ENCODE measurements at places on chromosomes 1 and 21. TPM values are rescaled to one million over a fixed set of nuclear protein-coding genes. Genes with fewer than 3 reads are reported as not detected.

The ZNF593OS gene
- not detected for total RNA-seq

The ADARB1 gene
- total RNA-seq: 38.4 TPM

The PLPP3 gene
- 0.30 TPM for total RNA-seq

The GALE gene
- 12.1 TPM for total RNA-seq

The PEX19 gene
- total RNA-seq: 49.2 TPM

The CD1D gene
- 0.16 TPM for total RNA-seq

The RYR2 gene
- not detected for total RNA-seq

The SYT6 gene
- not detected for total RNA-seq

The ZSCAN20 gene
- total RNA-seq: 0.77 TPM

The C1orf116 gene
- total RNA-seq: 0.15 TPM

The PTGER3 gene
- 3.7 TPM for total RNA-seq

The DNASE2B gene
- not detected for total RNA-seq

The ITLN2 gene
- total RNA-seq: not detected

The REN gene
- total RNA-seq: not detected

The SPRR2E gene
- total RNA-seq: not detected

The IL6R gene
- 91.6 TPM for total RNA-seq

The RASSF5 gene
- total RNA-seq: 185 TPM

DNA sequence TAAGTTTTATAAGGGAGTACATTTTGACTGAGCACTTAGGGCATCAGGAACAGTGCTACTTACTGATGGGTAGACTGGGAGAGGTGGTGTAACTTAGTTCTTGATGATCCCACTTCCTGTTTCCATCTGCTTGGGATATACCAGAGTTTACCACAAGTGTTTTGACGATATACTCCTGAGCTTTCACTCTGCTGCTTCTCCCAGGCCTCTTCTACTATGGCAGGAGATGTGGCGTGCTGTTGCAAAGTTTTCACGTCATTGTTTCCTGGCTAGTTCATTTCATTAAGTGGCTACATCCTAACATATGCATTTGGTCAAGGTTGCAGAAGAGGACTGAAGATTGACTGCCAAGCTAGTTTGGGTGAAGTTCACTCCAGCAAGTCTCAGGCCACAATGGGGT is 41.3 kb upstream of the LAMC2 start:
- DNase-seq: no peak

DNA sequence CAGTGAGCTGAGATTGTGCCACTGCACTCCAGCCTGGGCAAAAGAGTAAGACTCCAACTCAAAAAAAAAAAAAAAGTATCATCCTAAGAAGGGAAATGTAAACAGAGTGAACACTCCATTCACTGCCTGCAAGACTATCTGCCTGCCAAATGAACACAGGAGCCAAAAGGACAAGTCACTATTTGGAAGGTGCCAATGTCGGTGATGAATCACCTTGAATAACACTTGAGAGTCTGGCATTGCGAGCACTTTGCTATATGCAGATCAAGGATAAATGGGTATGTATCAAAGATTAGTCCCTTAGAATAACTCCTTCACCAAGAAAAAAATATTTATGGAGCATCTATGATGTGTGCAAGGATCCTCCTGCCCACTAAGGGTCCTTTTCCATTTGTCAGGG is 6.6 kb downstream of the UBR4 start:
- no peak for DNase-seq

GRCh38 chr1:37002898-37003297 is 31.4 kb downstream of the GRIK3 start:
- DNase-seq: no peak

DNA sequence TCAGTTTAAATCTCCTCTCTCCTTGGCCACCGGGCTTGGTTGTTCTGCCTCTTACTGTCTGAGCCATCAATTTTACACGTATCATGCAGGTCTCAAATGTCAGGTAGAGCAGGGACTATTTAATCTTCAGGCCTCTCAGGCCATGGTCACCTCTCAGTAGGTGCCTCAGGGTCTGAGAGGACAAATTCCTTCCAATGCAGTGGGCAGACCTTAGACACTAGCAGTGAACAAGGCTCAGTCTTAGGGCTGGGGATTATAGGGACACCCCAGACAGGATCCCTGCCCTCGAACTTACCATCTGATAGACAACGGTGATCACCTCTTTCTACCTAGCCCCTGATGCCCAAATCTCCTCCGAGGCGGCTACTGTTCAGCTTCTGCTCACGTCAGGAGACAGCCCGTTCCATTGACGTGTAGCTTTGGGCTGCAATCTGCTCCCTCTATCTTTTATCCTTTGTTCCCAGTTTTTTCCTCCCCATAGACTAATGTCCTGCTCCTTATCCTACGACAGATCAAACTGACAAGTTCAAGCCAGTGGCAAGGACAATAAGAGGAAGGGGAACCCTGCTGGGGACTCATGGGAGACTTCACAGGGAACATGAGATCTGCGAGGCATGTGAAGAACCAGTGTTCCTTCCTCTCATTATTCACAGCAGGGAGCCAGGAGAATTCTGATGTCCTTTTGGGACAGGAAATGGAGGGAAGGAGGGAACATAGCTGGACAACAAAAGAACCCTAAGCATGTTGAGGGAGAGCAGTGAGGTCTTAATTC is 1.4 kb upstream of the MYOG start:
- DNase-seq: no peak

GRCh38 chr1:88922214-88922613 is 30.8 kb upstream of the GTF2B start:
- no peak for DNase-seq

- DNase-seq: no peak
Measured at GRCh38 chr21:46662765-46663500, 27.5 kb downstream of the PRMT2 start.

DNA sequence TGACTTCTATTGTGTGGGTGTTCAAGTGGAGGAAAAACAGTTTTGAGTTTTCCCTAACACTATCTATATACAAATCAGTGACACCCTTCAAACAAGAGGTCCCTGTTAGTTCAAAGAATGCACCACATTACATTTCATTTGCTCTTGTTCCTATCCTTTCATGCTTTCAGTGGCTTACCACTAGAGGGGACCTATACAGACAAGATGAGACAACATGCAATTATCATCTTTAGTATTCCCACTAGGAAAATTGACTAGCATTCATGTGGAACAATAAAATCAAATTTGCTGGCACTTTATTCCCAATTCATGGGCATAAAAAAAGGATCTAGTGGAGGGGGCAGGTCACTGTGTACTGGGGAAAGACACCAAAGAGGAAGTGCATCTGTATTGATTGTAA is 13.3 kb upstream of the SIPA1L2 start:
- no peak for DNase-seq

- DNase-seq: no peak
Measured at GRCh38 chr21:45383111-45383614, 21.8 kb upstream of the COL18A1 start.

DNA sequence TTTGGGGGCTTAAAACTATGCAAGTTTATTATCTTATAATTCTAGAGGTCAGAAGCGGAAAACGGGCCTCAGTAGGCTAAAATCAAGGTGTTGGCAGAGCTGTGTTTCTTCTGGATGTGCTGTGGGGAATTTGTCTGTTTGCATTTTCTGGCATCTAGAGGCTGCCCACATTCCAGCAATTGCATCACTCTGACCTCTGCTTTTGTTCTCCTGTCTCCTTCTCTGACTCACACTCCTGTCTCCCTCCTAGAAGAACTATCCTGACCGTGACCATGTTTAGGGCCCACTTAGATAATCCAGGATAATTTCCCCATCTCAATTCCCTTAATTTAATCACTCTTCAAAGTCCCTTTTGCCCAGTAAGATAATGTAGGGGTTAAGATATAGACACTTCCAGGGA is 127.4 kb upstream of the DEPDC1 start:
- DNase-seq: no peak

GRCh38 chr1:165298203-165298820 is 58.2 kb downstream of the LMX1A start:
- no peak for DNase-seq

DNA sequence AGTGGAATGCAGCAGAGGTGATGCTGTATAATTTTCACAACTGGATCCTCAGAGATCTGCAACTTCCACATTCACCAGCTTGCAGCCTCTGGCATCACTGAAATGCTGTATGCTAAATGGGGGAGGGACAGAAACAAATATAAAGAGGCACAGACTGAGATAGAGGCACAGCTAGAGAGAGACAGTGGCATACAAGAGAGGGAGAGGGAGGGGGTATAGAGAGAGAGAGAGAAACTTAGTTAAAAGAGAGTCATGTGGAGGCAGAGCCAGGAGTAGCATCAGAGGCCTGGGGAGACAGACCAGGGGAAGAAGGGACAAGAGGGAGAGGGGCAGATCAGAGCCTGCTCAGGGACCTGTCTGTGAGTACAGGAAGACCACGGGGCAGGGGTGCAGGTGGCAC is 84.5 kb upstream of the GRIK3 start:
- DNase-seq: no peak

- no peak for DNase-seq
Measured at GRCh38 chr1:41378999-41379737, 17.9 kb downstream of the FOXO6 start.

- no peak for DNase-seq
Measured at GRCh38 chr1:111778066-111778465, 22.4 kb downstream of the DDX20 start.

GRCh38 chr1:82160903-82161302 is 360.2 kb downstream of the ADGRL2 start:
- DNase-seq: no peak

All from naive thymus-derived CD4-positive, alpha-beta T cell (primary cell).